ENCODE measurements at places on chromosomes 12 and 14.
A peak's percentile ranks its signal among the peaks of the same experiment; 100 is the strongest.

DNA sequence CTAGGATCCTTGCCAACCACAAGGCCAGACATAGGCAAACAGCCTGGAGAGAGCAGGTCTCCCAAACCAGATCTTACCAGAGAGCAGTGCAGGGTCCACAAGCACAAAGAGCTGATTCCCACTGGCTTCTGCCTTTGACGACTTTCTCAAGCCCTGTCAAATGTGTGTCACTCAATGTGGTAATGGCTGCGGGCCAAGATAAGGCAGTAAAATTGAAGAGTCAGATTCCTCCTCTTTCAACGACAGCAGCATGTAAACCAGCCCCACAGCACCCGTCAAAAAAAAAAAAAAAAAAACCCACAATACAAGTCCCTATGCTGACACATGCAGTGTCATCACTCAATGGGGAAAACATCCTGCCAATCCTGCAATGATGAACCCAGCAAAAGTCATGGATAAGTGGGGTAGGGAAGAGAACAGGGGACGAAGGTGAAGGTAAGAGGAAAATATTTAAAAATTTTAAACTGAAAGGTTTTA lies at the start of gene STON2:
Gene STON2, minus strand, starts transcription at position 123 of the 477 bp plus-strand sequence. CDS start 1,942 bp downstream, outside the sequence.
- DNase-seq: peak; percentile 42

GRCh38 chr14:60642270-60643140 lies 6.8 kb downstream of the SIX1 start:
- no peak for DNase-seq

GRCh38 chr14:106842687-106843086 lies 1316.3 kb downstream of the TMEM121 start:
- DNase-seq: peak; percentile 24

- peak; percentile 16 for DNase-seq
Observed at GRCh38 chr14:72024043-72024407, 91.8 kb downstream of the RGS6 start.

GRCh38 chr14:23605931-23606585 lies 27.5 kb upstream of the JPH4 start:
- DNase-seq: no peak

GRCh38 chr12:71426300-71427047 lies 13.1 kb upstream of the LGR5 start:
- no peak for DNase-seq

DNA sequence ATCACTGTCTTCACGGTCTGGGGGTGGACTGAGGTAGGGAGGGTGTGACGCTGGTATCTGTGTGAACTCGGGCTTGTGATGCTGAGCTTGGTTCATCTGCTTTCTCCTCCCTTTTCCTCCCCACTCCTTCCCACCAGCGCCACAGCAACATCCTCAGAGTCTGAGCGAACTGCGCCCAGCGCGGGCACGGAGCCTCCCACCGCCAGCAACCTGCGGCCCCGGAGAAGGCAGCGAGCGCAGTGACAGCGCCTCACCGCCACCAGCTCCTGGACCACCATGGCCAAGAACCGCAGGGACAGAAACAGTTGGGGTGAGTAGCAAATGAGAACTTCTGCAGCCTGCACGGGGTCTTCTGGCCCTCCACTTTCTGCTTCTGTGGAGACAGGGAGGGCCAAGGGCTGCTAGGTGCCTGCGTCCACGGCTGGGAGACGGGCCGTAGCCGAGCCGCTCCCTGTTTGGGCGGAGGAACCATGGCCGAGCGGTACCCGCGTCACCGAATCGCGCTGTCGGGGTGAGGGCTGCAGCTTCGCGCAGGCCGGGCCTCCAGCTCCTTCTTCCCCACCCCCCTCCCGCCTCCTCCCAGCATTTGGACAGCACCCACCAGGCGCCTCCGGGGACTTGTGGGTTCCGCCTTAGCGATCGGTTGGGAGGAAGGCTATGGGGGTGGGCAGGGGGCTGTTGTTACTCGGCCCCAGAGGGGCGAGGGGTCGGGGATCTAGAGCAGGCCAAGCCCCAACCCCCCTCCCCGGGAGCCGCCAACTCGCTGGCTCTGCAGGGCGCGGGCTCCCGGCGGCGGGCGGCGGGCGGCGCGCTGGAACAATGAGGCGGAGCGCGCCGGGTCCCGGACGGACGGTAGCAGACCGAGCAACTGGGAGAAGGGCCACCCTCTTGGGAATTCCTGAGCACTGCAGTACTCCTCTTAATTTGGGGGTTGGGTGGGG lies at the start of gene ATL1:
Gene ATL1, plus strand, starts transcription at position 156 of the 941 bp plus-strand sequence. Its CDS starts 121 bp downstream, at position 277.
- DNase-seq: peak; percentile 77

DNA sequence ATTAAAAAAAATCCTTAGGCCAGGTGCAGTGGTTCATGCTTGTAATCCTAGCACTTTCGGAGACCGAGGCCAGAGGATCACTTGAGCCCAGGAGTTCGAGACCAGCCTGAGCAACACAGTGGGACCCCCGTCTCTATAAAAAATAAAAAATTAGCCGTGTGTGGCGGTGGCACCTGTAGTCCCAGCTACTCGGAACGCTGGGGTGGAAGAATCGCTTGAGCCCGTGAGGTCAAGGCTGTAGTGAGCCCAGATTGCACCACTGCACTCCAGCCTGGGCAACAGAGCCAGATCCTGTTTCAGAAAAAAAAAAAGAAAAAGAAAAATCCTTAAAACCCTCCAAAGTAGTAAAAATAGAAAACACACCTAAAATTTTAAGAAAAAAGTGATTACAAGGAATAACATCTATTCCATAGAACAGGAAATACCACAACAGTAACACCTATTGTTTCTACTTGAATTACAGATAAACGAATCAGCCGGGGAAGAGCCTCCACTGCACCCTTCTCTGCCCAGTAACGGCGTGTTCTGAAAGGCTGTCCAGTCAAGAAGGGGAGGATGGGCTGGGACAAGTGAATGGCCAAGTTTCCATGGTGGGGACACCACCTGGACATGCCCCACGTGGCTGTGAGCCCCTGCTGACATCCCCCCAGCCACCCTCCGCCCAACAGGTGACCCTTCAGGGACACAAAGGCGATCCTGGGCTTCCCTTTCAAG lies 17.8 kb downstream of the POLE start:
- no peak for DNase-seq

DNA sequence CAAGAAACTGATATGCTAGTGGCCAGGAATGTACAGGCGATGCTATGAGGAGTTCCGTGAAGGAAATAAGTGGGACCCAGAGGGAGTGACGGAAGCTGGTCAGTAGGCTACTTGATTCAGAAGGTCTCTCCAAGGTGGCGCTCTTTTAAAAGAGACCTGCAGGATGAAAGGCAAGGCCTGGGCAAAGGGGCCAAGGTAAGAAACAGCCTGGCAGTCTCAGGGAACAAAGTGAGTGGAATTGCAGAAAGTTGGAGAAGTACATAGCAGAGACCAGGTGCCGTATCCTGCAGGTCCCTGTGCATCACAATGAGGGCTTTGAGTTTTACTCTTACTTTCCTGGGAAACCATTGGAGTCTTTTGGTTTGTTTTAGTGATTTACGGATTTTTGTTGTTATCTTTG lies 905.6 kb downstream of the BCL11B start:
- DNase-seq: no peak

DNA sequence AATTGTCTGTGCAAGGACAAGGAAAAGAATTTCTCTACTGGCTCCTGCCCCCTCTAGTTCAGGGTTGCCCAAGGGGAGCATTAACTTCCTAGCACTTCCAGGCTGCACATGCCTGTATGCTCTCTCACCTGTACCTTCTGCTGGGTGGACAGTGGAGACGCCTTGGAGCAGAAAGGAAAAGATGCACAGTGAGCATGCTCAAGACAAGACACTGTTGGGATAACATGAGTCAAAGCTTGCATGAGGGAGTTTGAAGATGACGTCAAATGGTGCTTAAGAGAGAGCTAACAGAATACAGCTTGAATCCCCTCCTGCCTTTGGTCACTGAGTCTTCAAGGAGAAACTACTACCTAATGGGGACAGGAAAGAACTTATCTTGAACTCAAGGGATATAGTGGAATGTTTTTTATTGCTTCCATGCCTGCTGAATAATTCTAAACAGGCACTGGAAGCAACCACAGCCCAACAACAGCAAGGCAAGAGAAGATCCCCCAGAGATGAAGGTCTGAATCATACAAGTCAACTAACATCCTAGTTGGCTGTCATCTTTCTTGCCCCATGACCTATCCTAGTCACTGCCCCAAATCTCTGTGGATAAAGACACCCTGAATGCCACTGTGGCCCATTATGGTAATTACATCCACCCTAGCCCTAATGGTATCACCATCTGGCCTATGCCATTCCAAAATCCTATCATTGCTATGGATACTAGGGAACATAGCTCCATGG lies 23.5 kb downstream of the RPS6KA5 start:
- DNase-seq: no peak

- DNase-seq: no peak
Observed at GRCh38 chr12:11840366-11840765, 190.9 kb downstream of the ETV6 start.

DNA sequence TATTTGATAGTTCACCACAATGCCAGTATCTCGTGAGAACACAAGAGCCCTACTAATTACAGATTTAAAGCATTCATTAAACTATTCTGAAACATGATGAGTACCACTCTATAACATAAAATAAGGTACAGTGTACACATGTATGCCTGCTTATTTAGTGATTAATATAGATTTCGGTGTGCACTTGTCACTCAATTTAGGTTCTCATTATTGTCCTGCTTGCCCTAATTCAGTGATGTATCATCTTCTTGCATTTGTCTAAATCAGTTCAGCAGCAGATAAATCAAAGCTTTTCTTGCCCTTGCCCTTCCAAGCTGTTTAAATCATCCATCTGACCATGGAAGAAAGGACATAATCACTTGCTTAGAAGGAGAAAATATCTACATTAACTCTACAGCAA lies 359.7 kb downstream of the GXYLT1 start:
- DNase-seq: no peak

- no peak for DNase-seq
Observed at GRCh38 chr12:65500091-65500900, 221.8 kb downstream of the MSRB3 start.

DNA sequence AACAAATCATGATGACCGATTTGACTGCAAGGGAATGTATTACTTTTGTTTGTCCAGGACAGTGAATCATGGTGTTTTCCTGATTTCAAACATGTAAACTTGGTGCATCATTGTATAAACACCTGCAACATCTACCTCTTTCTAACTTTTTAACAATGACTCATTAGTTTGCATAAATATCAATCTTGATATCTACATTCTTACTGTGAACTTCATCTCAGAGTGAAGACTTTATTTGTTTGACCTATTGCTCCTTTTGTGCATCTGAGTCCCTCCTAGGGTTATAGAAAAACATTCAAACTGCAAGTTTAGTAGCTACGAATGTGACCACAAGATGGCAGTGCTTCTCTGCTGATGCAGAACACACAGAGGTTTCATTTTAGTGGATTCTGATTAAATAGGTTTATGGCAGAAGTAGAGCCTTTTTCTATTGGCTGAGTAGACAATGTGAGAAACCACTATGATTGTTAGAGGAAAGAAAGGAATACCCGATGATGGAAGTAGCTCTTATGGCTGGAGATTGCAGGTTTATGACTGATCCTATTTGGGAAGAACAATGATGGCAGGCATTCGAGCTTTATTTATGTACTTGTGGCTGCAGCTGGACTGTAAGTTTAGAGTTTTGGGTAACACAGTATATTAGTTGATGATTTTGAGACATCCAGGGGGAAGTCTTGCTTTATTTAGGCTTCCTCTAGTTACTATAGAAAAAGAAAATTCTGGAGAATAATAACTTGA lies 244.2 kb upstream of the OR4E1 start:
- DNase-seq: peak; percentile 39

- peak; percentile 76 for DNase-seq
Observed at GRCh38 chr12:14948672-14949071, 10.3 kb upstream of the ERP27 start.

- no peak for DNase-seq
Observed at GRCh38 chr12:75439930-75440329, 40.6 kb upstream of the GLIPR1 start.

GRCh38 chr14:95527387-95528002 lies 7.4 kb upstream of the GLRX5 start:
- DNase-seq: peak; percentile 79

GRCh38 chr12:108146035-108146893 lies 17.2 kb downstream of the WSCD2 start:
- DNase-seq: no peak

DNA sequence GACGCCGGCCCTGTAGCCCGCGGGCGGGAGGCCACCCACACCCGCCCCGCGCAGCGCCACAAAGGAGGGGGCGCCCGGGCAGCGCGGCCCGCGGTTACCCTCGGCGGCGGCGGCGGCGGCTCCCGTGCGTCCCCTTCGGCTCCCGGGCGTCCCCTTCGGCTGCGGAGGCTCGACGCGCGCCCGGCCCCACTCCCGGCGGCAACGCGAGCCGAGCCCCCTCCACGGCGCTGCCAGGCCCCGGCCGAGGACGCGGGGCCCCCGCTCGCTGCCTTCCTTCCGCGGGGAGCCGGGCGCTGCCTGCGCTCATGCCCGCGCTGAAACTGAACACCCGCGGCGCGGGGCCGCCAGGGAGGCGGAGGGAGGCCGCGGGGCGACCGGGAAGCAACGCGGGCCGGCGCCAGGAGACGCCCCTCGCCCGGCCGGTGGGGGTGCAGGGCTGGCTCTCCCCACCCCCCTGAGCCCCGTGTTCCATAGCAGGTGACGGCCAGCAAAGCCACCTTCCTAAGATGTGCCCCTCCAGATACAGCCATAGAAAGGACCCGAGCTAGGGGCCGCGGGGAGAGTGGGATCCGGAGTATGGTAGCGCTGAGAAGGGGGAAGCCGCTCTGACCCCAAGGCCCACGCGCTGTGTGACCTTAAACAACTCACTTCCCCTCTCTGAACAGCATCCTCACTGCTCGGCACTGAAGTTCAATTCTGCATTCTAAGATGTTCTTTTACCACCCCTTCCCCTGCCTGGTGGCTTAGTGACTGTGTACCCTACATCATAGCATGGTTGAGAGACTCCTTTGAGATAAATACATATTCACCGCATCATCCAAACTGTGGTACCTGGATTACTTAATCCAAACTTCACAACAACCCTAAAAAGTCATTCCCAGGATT lies 42.8 kb downstream of the KDM2B start:
- peak; percentile 62 for DNase-seq

DNA sequence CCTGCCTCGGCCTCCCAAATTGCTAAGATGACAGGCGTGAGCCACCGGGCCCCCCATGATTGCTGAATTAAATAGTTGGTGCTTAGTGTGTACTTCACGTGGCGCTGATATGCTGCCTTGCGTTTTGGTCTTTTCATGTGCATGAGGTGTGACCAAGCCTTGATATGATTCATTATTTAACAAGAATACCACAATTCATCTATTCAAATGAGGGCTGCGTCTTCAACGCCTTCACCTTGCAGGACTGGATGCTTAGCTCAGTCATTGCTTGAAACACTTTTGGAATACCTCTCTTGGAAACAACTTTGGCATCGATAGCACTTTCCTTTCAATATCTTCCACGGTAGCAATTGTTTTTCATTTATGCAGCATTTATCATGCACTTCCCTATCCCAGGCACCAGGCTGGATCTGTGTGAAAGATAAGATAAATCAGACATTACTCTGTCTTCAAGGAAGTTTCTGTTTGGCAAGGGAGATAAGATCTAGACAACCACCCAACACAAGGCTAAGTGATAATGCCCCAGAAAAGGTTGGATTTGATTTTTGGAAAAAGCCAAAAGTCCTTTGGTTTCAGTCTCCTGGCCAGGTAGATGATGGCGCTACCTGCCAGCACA lies 1.3 kb upstream of the TEAD4 start:
- DNase-seq: no peak
